ENCODE measurements at places on chromosomes 7 and 10. TPM values are rescaled to one million over a fixed set of nuclear protein-coding genes. Genes with fewer than 3 reads are reported as not detected.

Gene NANOS1
- total RNA-seq, result 0.31 TPM

DNA sequence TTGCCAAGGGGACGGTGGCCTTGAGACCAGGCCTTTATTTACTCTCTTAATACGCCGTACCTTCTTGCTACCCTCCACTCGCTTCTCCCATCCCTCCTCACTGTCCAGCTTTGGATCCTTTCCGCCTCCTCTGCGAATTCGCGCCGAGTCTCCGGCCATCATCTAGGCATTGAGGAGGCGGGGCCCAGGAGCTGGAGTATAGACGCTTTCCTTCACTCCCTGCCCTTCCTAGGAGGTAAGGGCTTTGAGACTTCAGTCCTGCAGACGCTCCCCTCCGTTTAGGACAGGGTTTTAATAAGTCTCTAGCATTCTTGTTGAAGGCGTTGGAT, 538 bp downstream of the TFAM start:
- H3K27me3 ChIP-seq, result no peaks in the 10 kb centered on the region
- peak overlapping the region; percentile 98 for H3K27ac ChIP-seq
- peak overlapping the region; percentile 97 for H3K4me3 ChIP-seq
- peaks cover 18% of the 10 kb centered on the region for H3K36me3 ChIP-seq
- peak; percentile 16 for DNase-seq

Gene OR2A12
- not detected for total RNA-seq

Gene PTF1A
- total RNA-seq, result not detected

Gene NXPH1
- not detected for total RNA-seq

DNA sequence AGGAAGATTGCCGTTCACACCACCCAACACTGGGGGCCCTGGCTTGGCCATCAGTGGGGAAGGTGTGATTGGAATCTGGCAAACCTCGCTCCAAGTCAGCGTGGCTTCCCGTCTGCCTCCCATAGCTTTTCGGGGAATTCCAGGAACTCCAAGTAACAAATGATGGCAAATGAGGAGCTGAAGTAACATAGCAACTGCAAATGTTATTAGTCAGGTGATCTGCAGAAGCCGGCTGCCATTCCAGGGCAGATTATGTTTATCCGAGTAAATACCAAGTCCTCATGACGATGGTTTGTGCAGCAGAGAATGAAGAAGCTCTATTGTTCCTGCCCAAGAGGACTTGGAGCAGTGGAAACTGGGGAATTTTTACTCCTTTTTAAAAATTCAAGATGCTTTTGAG, 270.5 kb upstream of the PODXL start:
- peaks cover 8% of the 10 kb centered on the region for H3K27me3 ChIP-seq
- DNase-seq, result no peak
- no peaks in the 10 kb centered on the region for H3K4me1 ChIP-seq
- no peak overlapping the region for H3K27ac ChIP-seq
- no peak overlapping the region for H3K4me3 ChIP-seq

- H3K4me3 ChIP-seq, result no peak overlapping the region
- H3K27me3 ChIP-seq, result peaks cover 40% of the 10 kb centered on the region
- DNase-seq, result no peak
- peaks cover 6% of the 10 kb centered on the region for H3K36me3 ChIP-seq
- H3K27ac ChIP-seq, result peak overlapping the region; percentile 33
Measured at GRCh38 chr7:41869596-41869995, 166.7 kb upstream of the INHBA start.

GRCh38 chr10:108439397-108439796, 1274.9 kb upstream of the SORCS1 start:
- no peaks in the 10 kb centered on the region for H3K4me1 ChIP-seq
- H3K4me3 ChIP-seq, result no peak overlapping the region
- H3K27me3 ChIP-seq, result no peaks in the 10 kb centered on the region
- no peak overlapping the region for H3K27ac ChIP-seq

DNA sequence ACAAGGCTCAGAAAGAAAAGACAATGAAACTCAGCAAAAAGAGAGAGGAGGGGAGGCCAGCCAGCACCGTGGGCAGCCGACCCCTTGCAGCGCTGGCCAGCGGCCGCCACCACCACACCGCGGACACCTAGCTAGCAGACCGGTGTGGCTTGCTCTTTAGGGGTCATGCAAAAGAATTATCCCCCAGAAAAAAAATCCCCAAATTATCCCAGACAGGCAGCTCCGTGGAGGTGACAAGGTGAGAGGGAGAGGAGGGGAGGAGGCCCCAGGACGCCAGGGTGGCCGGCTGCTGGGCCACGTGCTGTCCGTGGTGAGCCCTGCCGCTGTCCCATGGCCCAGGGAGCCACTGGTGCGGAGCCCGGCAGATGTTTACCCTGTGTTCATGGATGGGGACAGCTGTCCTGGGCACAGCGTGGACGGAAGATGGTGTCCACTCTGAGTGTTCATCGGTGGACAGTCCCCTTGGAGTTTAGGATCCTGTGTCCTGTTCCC, 16.5 kb downstream of the YKT6 start:
- no peaks in the 10 kb centered on the region for H3K27me3 ChIP-seq
- no peaks in the 10 kb centered on the region for H3K36me3 ChIP-seq
- no peak for DNase-seq
- H3K27ac ChIP-seq, result no peak overlapping the region
- H3K4me1 ChIP-seq, result no peaks in the 10 kb centered on the region

Gene ASAH2B
- total RNA-seq, result 12.0 TPM

DNA sequence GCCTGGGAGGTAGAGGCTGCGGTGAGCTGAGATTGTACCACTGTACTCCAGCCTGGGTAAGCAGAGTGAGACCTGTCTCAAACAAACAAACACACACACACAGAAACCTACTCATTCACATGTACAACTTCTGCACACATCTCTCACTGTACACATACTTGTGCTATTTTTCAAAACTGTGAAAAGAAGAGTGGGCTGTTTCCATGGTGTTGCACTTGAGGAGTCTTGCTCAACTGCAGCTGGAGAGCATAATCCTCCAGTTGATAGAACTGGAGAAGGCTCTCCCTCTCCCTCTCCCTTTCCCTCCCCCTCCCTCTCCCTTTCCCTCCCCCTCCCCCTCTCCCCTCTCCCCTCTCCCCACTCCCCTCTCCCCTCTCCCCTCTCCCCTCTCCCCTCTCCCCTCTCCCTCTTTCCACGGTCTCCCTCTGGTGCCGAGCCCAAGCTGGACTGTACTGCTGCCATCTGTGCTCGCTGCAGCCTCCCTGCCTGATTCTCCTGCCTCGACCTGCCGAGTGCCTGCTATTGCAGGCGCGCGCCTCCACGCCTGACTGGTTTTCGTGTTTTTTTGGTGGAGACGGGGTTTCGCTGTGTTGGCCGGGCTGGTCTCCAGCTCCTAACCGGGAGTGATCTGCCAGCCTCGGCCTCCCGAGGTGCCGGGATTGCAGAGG, 43.7 kb upstream of the DLD start:
- no peak overlapping the region for H3K4me3 ChIP-seq
- no peak for DNase-seq
- H3K27ac ChIP-seq, result no peak overlapping the region

- no peak overlapping the region for H3K27ac ChIP-seq
- H3K4me1 ChIP-seq, result peaks cover 33% of the 10 kb centered on the region
- DNase-seq, result no peak
- no peak overlapping the region for H3K4me3 ChIP-seq
- no peaks in the 10 kb centered on the region for H3K36me3 ChIP-seq
- H3K27me3 ChIP-seq, result peaks cover 30% of the 10 kb centered on the region
Measured at GRCh38 chr7:101368422-101369165, 5.9 kb downstream of the COL26A1 start.

DNA sequence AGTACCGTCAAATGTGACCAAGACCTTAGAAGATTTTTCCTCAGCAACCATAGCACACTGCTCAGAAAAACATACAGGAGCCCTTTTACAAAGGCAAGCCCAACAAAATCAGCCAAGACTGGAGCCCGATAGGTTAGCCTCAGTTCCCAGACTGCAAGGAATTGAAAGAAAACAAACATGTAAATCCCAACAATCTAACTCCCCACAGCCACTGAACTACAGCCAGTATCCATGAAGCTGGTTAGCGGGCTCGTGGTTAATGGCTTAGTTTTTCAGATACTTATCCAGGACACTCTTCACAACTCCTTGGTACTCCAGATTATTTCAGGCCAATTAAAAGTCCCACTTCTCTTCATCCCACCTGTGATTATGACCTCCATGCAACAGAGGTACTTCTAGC, 201.6 kb downstream of the IPMK start:
- H3K4me3 ChIP-seq, result no peak overlapping the region
- DNase-seq, result no peak
- H3K27me3 ChIP-seq, result peaks cover 22% of the 10 kb centered on the region
- no peak overlapping the region for H3K27ac ChIP-seq
- H3K36me3 ChIP-seq, result no peaks in the 10 kb centered on the region
- peaks cover 5% of the 10 kb centered on the region for H3K4me1 ChIP-seq

DNA sequence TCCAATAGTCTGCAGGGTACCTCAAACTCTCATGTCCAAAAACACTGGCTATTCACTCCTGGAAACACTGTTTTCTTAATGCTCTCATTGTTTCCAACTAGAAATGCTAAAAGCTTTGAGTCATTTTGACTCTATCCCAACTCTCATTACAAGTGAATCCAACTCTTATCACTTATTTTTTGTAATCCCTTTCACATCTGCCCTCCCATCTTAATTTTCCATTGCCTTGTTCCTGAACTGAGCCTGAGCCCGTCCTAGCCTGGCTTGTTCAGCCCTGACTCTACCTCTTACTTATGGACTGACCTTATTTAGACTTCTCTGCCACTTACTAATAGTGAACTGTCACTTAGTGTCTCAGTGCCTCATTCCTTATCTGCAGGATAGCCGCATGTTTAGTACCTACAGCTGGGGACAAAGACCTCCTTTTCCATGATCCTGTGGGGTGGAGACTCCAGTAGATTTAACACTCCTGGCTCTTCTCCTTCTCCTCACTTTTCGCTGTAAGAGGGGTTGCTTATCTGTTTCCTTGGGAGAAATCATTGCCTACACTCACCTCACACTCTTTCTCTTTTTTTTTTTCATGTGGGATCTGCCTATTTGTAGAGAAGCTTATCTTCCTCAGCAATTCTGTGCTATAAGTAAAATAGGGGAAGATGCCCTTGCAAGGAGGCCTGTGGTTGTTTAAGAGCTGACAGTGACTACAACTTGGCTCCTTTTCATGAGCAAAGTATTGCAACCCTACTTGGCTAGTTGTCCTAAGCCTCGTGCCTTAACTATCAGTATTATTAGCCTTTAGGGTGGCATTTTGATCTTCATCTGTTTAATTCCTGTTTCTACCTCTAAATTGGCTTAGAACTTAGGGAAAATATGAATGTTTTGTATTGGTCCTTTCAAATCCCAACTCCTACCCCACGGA, 56.4 kb downstream of the SLC16A12 start:
- H3K4me3 ChIP-seq, result no peak overlapping the region
- no peak for DNase-seq
- no peaks in the 10 kb centered on the region for H3K36me3 ChIP-seq

DNA sequence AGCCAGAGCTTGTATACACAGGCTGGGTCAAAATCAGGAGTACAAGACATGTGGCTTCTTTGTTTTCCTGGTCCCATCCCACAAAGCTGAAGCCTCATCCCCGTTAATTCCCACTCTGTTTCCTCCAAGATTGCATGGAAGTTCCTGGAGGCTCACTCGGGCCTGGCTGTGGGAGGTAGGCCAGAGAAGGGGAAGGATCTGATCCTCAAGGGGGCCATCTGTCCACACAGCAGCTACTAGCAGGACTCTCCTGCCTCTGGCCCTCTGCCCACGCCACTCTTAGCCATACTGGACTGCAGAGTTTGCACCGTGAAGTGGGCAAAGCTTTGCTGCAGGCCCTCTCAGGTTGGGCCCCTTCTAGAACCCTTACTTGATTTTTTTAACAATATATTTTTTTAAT, 160.6 kb downstream of the FGFR2 start:
- H3K4me1 ChIP-seq, result no peaks in the 10 kb centered on the region
- H3K36me3 ChIP-seq, result no peaks in the 10 kb centered on the region
- DNase-seq, result no peak

GRCh38 chr7:150737265-150738055, at the start of gene GIMAP5:
GIMAP5 (plus strand) TSS chr7:150737418; CDS start chr7:150740885, 3,467 bp downstream.
- H3K27ac ChIP-seq, result peak within 1 kb of the TSS; percentile 97
- peaks cover 28% of the 10 kb centered on the region for H3K36me3 ChIP-seq
- peaks cover 92% of the 10 kb centered on the region for H3K4me1 ChIP-seq
- peak within 1 kb of the TSS; percentile 91 for H3K4me3 ChIP-seq
- H3K27me3 ChIP-seq, result no peaks in the 10 kb centered on the region
- DNase-seq, result peak; percentile 66

Gene DGKB
- not detected for total RNA-seq

DNA sequence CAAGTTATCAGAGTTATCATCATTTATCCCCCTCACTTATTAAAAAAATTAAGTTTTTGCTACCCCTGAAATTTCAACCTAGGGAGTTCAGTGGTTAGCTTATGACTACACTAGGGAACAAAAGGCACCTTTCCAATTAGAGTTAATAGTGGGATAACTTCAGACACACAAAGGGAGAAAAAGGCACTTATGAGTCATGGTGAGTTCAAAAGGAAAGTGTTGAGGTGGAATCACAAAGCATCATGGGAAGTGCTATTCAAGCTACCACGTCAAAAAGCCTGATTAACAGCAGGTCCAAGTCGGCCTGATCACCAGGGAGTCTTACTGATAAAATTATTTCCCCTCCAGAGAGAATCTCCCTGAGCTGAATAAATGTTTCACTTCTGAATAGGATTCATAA, 165.7 kb downstream of the C7orf25 start:
- H3K27me3 ChIP-seq, result no peaks in the 10 kb centered on the region
- no peaks in the 10 kb centered on the region for H3K4me1 ChIP-seq
- H3K27ac ChIP-seq, result no peak overlapping the region
- DNase-seq, result no peak
- H3K36me3 ChIP-seq, result no peaks in the 10 kb centered on the region

GRCh38 chr10:124087672-124088634, 5.4 kb downstream of the CHST15 start:
- peaks cover 33% of the 10 kb centered on the region for H3K27me3 ChIP-seq
- H3K4me1 ChIP-seq, result no peaks in the 10 kb centered on the region
- no peaks in the 10 kb centered on the region for H3K36me3 ChIP-seq
- no peak overlapping the region for H3K4me3 ChIP-seq

Gene CCZ1
- total RNA-seq, result 157 TPM

Gene CALHM1
- not detected for total RNA-seq

GRCh38 chr7:7352845-7353244, 170.5 kb downstream of the C1GALT1 start:
- no peak for DNase-seq
- peaks cover 7% of the 10 kb centered on the region for H3K27me3 ChIP-seq
- H3K27ac ChIP-seq, result no peak overlapping the region
- peaks cover 2% of the 10 kb centered on the region for H3K36me3 ChIP-seq
- no peak overlapping the region for H3K4me3 ChIP-seq

Gene KIF20B
- total RNA-seq, result 54.0 TPM

DNA sequence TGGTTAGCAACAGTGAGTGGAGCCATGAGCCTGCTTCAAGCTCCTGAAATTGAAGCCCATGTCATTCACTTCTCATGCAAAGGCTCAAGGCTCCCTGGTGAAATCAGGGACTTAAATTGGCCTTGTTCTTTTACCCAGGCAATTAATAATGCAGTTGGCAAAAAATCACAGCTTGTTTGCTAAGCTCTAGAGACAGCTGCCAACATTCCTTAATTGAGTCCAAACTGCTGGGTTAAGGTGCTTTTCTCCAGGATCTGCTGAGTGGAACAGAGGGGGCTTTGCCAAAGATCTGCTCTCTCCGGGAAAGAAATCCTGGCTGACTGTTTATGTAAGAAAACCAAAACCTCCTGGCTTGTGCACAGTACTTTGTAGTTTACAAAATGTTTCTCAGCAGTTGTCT, 257.6 kb upstream of the GHITM start:
- DNase-seq, result no peak
- H3K4me3 ChIP-seq, result no peak overlapping the region
- H3K4me1 ChIP-seq, result no peaks in the 10 kb centered on the region
- no peak overlapping the region for H3K27ac ChIP-seq
- no peaks in the 10 kb centered on the region for H3K27me3 ChIP-seq
- no peaks in the 10 kb centered on the region for H3K36me3 ChIP-seq

Gene POM121C
- 72.2 TPM for total RNA-seq

Gene PRSS37
- total RNA-seq, result not detected

GRCh38 chr7:36894190-36894589, 169.9 kb upstream of the AOAH start:
- no peak overlapping the region for H3K4me3 ChIP-seq
- H3K4me1 ChIP-seq, result peaks cover 13% of the 10 kb centered on the region
- DNase-seq, result no peak
- peaks cover 11% of the 10 kb centered on the region for H3K36me3 ChIP-seq

Gene NAMPT
- 819 TPM for total RNA-seq
